ENCODE measurements at places on chromosomes 4 and X.
A peak's percentile ranks its signal among the peaks of the same experiment; 100 is the strongest.

- DNase-seq: no peak
Observed at GRCh38 chr4:26955241-26955640, 94.6 kb downstream of the STIM2 start.

DNA sequence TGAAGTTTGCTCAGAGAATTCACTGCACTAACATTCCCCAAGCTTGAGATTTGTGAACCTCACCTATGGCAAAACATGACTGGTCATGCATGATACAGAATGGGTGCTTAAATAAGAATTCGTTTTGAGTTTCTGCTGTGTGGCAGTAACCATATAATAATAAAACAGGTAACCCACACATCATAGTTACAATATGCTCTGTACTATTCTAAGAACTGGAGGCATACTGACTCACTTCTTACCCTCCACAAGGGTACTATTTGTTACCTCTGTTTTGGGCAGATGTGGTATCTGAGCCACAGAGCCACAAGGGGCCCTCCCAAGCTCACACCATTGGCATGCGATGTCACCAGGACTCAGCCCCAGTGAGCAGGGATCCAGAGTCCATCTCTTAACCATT is 17.6 kb downstream of the SLC2A9 start:
- no peak for DNase-seq

DNA sequence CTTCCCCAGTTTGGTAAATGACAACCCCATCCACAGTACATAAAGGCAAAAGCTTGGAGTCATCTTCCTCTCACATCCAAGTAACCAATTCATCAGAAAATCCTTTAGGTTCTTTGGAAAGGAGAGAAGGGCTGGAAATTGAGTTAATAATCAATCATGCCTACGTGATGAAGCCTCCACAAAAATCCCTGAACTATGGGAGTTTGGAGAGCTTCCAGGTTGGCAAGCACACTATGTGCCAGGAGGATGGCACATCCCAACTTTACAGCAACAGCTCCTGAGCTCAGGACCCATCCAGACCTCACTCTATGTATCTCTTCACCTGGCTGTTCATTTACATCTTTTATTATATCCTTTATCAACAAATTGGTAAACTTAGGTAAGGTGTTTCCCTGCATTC is 98.9 kb downstream of the IQCM start:
- DNase-seq: no peak

DNA sequence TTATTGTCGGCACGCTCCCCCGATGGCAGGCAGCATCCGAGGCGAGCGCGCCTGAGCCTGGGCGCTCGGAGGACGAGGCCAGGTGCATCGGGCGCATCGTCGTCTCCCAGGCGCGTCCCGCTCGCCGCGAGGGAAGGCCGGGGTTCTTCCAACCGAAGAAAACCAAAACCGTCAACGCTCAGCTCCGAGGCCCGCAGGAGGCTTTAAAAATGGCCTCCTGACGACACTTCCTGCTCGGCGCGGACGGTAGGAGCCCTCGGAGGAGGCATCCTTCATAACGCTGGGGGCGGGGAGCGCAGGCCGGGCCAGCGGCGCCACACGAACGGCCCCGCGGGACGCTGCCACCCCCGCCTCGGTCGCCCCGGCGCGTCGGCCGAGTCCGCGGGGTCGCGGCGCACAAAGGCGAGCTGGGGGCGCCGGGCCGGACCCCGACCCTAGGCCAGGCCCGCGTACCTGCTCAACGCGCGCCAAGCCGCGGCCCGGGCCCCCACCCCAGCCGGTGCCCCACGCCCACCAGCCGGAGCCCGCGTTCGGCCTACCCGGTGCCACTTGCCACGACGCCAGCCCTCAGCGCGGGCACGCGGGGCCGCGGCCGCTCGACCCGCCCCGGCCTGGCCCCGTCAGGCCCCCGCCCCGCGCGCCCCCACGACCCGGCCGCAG is 501 bp downstream of the ZNF518B start:
- DNase-seq: peak; percentile 71

GRCh38 chr4:5435201-5435600 is 273.2 kb downstream of the EVC2 start:
- DNase-seq: no peak

DNA sequence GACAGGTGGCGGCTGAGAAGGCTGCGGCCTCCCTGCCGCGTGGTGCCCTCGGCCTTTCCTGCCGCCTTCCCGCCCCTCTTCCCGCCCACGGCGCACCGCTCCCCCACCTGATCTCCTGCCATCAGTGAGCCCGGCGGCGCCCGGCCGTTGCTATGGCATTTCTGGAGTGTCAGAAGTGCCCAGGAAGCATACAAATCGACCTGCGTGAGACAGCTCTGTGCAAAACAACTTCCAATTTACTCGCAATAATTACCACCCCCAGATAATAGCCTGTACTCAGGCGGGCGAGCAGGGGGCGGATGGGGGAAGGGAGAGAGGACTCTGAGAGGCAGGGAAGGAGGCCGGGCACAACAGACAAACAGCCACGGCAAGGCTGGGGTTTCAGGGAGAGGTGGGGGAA is 16.6 kb upstream of the ERCC6L start:
- DNase-seq: no peak

DNA sequence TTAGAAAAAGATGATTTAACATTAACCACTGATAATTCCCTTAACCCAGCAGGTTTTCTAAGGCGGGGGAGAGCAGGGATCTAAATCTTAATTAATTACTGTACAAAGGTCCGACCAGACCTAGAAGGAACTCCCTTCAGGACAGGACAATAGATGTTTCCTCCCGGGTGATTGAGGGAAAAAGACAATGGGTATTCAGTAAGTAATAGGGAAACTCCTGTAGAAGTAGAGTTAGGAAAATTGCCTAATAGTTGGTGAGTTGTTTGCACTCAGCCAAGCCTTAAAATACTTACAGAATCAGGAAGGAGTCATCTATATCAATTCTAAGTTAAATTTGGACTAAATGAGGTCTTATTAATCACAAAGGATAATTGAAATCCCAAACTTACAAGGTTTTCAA is 5.8 kb upstream of the SRD5A3 start:
- no peak for DNase-seq

GRCh38 chrX:18895189-18895951 is 88.5 kb downstream of the PHKA2 start:
- no peak for DNase-seq

- no peak for DNase-seq
Observed at GRCh38 chrX:150254909-150255308, 108.2 kb upstream of the MAMLD1 start.

- no peak for DNase-seq
Observed at GRCh38 chr4:4766564-4766963, 92.9 kb upstream of the MSX1 start.

DNA sequence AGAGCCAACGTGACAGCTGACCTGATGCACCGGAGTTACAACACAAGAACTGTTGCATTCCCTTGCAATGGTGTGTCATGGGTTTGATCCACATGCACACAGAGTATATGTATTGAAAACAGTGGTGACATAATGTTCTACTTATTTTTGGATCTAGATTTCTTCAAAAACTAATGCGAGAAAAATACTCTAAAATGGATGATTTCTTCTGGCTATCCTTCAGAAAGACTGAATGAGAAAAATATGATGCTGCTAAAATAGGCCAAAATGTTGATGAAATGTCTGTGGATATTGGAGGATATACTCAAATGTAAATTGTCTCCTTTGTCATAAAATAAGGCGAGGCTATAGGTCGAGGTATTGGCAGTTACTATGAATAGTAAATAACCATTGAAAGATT is 30.4 kb downstream of the LIMCH1 start:
- DNase-seq: no peak

- DNase-seq: no peak
Observed at GRCh38 chr4:88736264-88736663, 38.6 kb upstream of the NAP1L5 start.

DNA sequence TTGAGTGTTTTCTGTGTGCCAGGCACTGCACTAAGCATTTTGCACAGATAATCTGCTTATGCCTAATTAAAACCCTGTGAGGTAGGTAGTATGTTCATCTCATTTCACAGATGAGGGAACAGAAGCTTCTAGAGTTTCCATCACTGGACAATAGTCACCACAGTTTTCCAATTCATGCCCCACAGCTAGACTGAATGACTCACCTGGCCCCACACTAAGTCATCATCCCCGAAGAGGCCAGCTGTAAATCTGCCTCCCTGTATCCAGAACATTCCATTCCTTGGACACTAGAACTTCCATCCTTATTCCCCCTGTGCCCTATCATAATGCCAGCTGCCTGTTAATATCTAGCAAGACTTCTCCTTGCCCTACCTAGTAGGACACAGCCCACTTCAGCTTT is 40.9 kb upstream of the NYX start:
- DNase-seq: no peak

DNA sequence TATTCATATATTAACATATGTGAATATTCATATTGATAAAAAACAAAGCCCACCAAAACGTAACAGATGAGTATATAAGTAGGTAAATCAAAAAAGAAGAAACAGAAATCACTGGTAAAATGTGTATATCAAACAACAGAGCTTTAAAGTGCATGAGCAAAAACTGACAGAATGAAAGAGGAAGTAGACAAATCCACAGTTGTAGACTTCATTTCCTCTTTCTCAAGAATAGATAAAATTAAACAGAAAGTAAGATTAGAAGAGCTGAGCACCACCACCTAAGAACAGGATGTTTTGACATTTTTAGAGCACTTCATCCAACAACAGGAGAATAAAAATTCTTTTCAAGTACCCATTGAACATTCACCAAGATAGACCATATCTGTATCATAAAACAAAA is 64.6 kb downstream of the CNKSR2 start:
- DNase-seq: no peak

- no peak for DNase-seq
Observed at GRCh38 chrX:13899607-13900006, 82.7 kb upstream of the GPM6B start.

DNA sequence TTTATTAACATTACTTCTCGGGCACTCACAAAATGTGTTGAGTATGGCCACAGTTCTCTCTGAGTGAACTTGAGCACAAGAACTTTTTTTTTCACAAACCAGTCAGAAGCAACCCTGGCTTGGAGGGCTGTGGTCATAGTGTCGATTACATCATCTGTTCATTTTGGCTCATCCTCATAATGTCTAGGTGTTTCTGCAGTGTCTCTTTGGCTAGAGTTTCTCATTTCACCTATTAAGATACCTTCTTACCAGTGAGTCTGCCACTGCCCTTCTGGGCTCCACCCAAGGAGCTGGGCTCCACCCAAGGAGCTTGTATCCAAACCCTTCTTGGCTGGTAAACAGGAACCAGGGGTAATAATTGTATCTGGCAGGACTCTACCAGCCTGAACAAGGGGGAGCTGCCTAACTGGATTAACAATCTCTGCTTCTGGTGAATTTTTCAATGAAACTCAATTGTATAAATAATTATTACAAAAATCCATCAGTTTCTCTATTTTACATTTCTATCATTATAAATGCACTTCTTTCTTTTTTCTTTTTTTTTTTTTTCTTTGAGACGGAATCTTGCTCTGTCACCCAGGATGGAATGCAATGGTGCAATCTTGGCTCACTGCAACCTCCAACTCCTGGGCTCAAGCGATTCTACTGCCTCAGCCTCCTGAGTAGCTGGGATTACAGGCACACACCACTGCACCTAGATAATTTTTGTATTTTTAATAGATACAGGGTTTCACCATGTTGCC is 667.7 kb upstream of the SLIT2 start:
- no peak for DNase-seq

DNA sequence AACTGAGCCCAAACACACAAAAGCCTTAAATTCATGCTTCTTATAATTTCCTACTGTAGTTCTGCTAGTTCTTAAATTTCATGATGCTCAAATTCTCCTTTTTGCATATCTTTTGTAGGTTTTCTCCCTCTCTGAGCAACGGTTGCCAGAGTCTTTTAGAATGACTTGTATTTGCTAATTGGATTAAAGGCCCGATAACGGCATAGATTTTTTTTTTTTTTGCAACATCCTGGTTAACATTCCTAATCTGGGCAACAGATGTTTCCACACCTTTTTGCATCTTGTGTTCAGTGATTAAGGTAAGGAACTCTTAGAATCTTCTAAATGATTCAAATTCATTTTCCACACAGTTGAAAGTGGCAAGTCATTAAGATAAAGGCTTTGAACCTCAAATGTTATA is 66.3 kb upstream of the ADGRG2 start:
- DNase-seq: no peak

- DNase-seq: no peak
Observed at GRCh38 chr4:76280488-76281441, 25.8 kb upstream of the STBD1 start.

DNA sequence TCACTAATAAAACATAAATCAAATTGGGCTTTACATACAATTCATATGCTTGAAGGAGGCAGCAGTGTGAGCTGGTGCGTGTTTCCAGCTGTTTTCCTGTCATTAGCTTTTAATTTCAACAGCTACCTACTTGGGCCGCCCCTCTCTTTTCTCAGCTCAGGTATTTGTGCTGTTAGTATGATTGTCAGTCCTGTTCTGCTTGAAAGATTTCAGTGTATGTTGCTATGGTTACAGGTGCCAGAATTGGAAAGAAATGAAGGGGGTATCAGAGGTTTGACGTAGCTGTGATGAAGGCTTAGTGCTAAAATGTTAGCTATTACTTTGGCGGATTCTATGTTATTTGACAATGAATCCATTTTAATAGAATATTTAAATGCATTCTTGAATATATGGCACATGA is 440.3 kb downstream of the ZIC3 start:
- no peak for DNase-seq

- no peak for DNase-seq
Observed at GRCh38 chr4:150001815-150002214, 76.4 kb upstream of the DCLK2 start.

GRCh38 chrX:49053223-49054072 is 5.4 kb upstream of the CCDC120 start:
- DNase-seq: peak; percentile 32

GRCh38 chrX:21907260-21907659 is 33.2 kb upstream of the SMS start:
- DNase-seq: no peak

- peak; percentile 19 for DNase-seq
Observed at GRCh38 chrX:17697191-17697590, 40.1 kb upstream of the SCML1 start.

GRCh38 chrX:100648458-100649417 is 4.7 kb downstream of the SRPX2 start:
- no peak for DNase-seq

Data from stimulated activated naive CD4-positive, alpha-beta T cell (primary cell).